CD4-positive, alpha-beta T cell treated with Interleukin-12 subunit alpha and Interleukin-12 subunit beta, for 1 hour (primary cell): ENCODE measurements at places on chromosomes 16 and 17.

- DNase-seq: no peak
These were observed 5.3 kb downstream of the KPNB1 start for GRCh38 chr17:47654991-47655390.

- DNase-seq: no peak
These were observed 165.7 kb downstream of the STX8 start for GRCh38 chr17:9409878-9410277.

DNA sequence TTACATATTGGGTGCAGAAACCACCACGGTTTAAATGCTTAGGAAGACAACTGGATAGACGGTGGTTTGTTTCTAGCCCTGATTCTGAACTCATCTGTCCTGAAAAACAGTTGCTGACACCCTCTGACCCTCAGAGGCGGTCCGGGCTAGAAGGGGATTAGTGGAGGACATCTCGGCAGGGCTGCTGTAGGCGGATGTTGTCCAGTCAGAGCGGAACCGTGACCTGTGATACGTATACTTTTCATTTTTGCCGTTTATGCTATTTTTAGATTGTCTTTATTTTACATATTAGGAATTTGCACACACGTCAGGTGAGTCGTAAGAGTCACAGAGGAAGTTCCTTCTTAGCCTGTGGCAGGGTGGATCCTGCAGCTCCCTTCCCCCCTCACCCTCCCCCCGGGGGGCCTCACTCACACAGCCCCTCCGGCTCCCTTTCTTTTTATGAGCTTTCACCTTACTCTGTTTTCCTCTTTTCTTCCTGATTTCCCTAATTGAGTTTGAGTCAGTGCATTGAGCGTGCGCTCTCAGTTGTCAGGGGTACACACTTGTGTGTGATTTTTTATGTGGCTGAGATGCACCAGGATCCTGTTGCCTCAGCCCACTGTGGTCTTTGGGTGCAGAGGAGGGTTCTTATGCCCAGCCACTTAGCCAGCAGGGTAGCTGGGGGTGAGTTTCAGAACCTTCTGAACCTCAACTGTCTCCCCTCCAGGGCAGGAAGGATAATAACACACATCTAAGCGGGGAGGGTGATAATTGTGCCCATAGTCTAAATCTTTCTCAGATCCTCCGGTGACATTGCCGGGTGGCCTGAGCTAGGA, 211.1 kb upstream of the CHMP6 start:
- DNase-seq: peak; percentile 29

- no peak for DNase-seq
These were observed 10.8 kb upstream of the WSCD1 start for GRCh38 chr17:6059406-6059805.

DNA sequence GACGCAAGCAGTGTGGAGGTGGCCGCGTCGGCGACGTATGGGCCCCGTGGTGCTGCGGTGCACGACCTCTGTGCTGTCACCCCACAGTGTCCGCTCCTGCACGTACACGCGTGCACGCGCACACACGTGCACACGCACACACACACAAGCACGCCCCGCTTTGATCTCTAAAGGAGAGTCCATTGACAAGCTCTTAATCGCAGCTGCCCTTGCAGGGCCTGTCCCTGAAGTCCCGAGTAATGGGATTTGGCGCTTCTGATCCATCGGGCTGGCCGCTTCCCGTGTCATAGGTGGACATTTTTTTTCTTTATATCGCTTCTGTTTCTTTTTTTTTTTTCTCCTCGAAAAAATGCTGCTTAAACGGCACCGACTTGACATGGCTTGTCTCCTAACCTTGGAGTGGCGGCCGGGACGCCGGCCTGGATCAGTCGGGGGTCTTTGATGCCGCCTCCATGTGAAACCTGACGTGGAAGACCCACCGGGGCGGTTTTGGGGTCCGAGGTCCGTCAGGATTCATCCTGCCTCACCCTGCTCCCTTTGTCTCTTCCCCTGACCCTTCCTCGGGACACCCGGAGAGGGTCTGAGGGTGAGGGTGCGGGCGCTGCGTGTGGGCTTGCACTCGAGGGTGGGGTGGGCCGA, 8.3 kb upstream of the AXIN1 start:
- DNase-seq: no peak

DNA sequence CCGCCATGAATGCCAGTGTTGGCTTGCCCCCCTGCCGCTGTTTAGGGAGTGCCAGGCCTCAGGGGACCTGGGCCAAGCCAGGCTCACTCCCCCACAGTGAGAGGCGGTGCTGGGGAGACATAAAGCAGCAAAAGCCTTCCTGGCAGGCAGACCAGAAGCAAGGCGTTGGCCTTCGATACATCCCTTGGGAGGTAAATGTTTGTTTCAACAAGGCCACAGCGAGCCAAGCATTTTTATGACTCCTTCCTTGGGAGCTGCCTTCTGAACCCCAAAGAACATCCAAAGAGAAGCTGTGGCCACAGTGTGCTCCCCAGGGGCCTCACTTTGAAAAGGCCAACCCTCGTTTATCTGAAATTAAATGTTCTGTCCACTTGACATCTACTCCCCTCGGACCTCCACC, 119.7 kb upstream of the CIBAR2 start:
- DNase-seq: no peak
